Cardiac ventricle fibroblast (primary cell): ENCODE measurements at places on chromosomes 5 and 9. TPM values are rescaled to one million over a fixed set of nuclear protein-coding genes. Genes with fewer than 3 reads are reported as not detected.

The MROH2B gene
- total RNA-seq = 0.05 TPM in 1 of 2 replicates, not detected in the other

The DHX29 gene
- 23.1 and 26.9 TPM in 2 replicates for total RNA-seq

The BTNL9 gene
- 0.19 and 0.34 TPM in 2 replicates for total RNA-seq

The RARS1 gene
- total RNA-seq = 81.3 and 86.7 TPM in 2 replicates

The NRG2 gene
- 0.05 and 0.12 TPM in 2 replicates for total RNA-seq

The TRIM14 gene
- total RNA-seq = 1.2 and 3.2 TPM in 2 replicates

The TLX3 gene
- total RNA-seq = not detected in 2 replicates

The PRR7 gene
- 26.0 and 30.6 TPM in 2 replicates for total RNA-seq

The BTNL8 gene
- not detected in 2 replicates for total RNA-seq

The FER gene
- total RNA-seq = 10.0 and 12.5 TPM in 2 replicates

The CAVIN4 gene
- total RNA-seq = 0.24 and 0.25 TPM in 2 replicates

The CER1 gene
- total RNA-seq = not detected in 2 replicates

The SPATA31D4 gene
- total RNA-seq = not detected in 2 replicates

The FGF18 gene
- total RNA-seq = 0.24 TPM in 1 of 2 replicates, not detected in the other

The EPB41L4B gene
- total RNA-seq = 0.20 and 0.56 TPM in 2 replicates

The PCDHB2 gene
- 1.9 TPM in 2 replicates for total RNA-seq

The HTR4 gene
- total RNA-seq = 0.44 and 1.1 TPM in 2 replicates

The ENG gene
- 213 and 258 TPM in 2 replicates for total RNA-seq

The RFESD gene
- 0.78 and 0.81 TPM in 2 replicates for total RNA-seq

The EHMT1 gene
- total RNA-seq = 29.5 and 33.9 TPM in 2 replicates

The POU5F2 gene
- 0.34 and 0.75 TPM in 2 replicates for total RNA-seq

The LCN9 gene
- total RNA-seq = not detected in 2 replicates

The LCN15 gene
- not detected in 2 replicates for total RNA-seq
